HT-29 (cell line): ENCODE measurements at places on chromosomes 3 and 15. TPM values are rescaled to one million over a fixed set of nuclear protein-coding genes. Genes with fewer than 3 reads are reported as not detected.

Gene AADACL2
- not detected in 2 replicates for total RNA-seq

Gene CD86
- not detected in 2 replicates for total RNA-seq

Gene UACA
- 20.2 and 20.5 TPM in 2 replicates for total RNA-seq

Gene FBXL22
- 0.68 and 1.0 TPM in 2 replicates for total RNA-seq

Gene NR1I2
- total RNA-seq: 0.08 TPM in 1 of 2 replicates, not detected in the other

Gene CHAC1
- total RNA-seq: 13.6 and 16.6 TPM in 2 replicates

Gene SIN3A
- total RNA-seq: 28.8 and 33.5 TPM in 2 replicates

DNA sequence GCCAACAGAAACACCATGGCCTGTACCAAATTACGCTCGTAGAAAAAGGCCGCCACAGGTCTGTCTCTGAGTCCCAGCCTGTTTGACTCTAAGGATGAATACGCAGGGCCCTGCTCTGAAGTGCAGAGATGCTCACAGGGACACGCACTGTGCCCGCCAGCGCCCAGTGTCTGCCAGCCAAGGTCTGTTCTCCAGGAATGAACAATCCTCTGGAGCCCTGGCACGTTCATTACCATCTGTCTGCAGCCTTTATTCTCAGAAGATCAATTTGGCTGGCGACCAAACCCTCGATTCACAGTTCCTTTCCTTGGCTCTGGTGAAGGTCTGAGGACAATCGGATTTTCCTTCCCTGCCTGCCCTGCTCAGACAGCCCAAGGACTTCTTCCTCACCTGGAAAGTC is 66.3 kb downstream of the NIPA2 start:
- no peak for DNase-seq

GRCh38 chr3:172192830-172193415 is 153.5 kb downstream of the FNDC3B start:
- DNase-seq: no peak

- no peak for DNase-seq
These were observed 14.1 kb downstream of the TMEM207 start for GRCh38 chr3:190435618-190436017.

DNA sequence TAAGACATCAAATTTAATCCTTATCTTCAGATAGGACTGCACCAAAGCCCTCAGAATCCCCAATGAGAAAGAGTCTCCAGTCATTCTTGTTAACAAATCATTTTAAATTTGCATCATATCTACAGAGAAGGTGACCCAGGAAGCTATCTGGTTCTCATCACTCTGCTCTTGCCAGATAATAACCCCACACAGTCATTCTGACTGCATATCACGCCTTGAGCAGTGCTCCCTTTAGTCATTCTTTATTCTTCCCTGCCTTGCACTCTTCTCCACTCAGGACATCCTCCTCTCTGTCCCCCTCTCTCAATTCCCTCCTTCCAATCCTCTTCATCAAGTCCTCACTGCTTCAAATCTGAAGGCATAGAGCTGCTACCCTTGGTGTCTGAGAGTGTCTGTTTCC is 83.7 kb upstream of the COL6A6 start:
- DNase-seq: no peak

DNA sequence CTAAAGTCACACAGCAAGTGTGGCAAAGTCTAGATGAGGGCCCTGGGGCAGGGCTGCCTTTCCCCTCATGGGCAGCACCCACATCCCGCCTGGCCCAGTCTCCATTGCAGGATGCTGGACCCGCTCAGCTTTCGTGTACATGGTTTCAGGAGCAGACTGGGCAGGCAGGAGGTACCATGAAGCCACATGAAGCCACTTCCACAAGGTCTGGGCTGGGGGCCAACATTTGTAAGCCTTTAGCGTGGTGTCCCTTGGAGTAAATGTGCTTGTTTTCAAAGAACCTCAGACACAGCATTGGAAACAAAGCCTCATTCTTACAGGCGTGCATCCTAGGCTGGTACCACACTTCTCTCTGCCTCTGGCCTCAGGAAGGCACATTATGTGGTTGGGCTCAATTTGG is 34.5 kb downstream of the UMPS start:
- no peak for DNase-seq

DNA sequence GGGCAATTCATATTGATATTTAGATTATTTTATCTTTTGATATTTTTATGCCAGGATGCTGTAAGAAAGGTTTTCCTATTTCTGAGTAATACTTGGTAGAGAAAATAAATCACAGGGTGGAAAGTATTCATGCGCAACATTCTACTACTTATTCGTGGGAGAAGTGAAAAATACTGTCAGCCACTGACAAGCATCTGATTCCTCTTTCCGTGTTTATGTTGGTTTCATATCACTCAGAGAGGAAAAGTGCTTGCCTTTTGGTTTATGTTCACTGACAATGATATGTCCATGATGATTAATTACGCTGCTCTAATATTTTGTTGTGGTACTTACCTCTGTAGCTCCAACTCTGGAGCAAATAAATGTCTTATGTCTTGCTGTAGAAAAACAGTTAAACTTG is 429.4 kb downstream of the EDEM1 start:
- no peak for DNase-seq

DNA sequence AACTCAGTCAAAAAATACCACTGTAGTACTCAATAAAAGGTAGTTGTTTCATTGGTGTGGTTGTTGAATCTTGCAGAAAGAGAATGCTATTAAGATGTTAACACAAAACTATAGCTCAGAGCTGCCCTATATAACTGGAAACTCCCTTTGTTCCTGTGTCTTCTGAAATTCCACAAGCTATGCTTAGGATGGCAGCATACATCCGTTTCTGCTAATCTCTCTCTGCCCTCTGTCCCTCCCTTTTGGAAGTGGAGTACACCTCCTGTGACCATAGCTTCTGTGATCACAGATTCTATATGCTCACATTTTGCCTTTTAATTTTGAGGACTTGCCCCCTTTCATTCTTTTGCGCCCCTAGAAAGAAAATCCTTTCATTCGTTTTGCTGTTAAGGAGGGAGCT is 33.7 kb downstream of the ARPP21 start:
- no peak for DNase-seq

- DNase-seq: no peak
These were observed 57.5 kb downstream of the RBMS3 start for GRCh38 chr3:29338377-29338776.

DNA sequence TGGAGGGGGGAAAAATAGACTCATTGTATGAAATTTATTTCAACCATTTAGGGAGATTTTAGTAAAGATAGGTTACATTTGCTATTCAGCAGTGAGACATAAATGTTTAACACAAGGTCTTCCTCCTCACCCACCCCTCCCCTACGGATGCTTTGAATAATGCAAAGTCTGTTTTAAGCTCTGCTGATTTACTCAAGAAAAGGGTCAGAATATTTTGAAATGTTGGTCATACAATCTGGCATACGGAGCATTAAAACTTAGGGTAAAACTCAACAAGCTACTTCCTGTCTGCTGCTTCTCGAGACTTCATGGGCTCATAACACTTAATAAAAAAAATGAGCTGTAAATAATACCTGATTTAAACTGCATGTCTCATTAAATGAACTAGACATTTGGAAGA is 156.3 kb downstream of the WNT5A start:
- no peak for DNase-seq

GRCh38 chr3:168250415-168250861 is 154.7 kb upstream of the GOLIM4 start:
- DNase-seq: no peak

- DNase-seq: no peak
These were observed 11.5 kb downstream of the FEZF2 start for GRCh38 chr3:62361824-62362223.

DNA sequence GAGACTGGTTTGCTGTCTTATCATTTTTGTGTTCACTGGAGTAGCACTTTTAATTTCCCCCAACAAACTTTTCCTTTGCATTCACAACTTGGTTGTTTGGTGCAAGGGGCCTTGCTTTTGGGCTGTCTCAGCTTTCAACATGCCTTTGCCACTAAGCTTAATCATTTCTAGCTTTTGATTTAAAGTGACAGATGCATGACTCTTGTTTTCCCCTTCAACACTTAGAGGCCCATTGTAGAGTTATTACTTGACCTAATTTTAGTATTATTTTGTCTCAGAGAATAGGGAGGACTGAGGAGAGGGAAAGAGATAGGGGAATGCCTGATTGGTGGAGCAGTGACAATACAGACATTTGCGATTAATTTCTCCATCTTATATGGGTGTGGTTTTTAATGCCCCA is 340.1 kb upstream of the MANF start:
- no peak for DNase-seq

DNA sequence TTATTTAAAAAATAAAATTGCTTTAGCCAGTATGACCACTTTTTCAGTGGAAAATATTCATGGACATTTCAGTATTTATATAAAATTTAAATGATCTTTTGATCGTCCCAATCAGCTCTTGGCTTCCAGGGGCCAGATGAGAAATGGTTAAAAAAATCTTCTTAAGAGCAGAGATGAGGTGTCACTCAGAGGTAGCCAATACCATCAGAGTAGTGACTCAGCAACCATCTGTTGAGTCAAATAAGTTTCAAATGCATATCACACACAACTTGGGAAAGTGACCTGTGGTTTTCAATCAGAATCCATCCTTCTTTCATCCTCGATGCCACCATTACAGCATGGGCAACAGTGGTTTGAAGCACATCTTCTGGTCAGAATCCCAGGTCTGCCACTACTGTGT is 958.8 kb upstream of the NR2F2 start:
- no peak for DNase-seq

- no peak for DNase-seq
These were observed 23.6 kb downstream of the SIAH2 start for GRCh38 chr3:150739200-150739863.

DNA sequence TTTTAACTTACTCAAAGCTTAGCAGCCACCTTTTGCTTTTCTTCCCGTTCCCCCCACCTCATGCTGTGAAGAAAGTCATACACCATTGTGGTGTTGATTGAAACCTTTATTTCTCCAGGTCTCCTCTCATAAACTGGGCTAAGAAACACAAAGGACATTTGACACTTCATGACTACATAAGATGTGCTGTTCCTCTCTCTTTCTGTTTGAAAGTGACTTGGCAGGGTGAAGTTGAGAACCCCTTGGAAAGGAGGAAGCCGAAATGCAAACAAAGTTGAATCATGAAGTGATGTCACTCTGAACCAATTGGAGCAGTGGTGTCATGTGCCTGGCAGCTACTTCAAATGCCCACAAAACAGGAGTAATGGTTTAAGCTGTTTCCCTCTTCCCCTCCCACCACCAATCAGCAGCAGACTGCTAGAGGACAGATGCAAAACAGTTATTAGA is 174.7 kb downstream of the IGF1R start:
- DNase-seq: no peak
